Naive B cell (primary cell): ENCODE measurements at places on chromosomes 11 and 22. TPM values are rescaled to one million over a fixed set of nuclear protein-coding genes. Genes with fewer than 3 reads are reported as not detected.
A peak's percentile ranks its signal among the peaks of the same experiment; 100 is the strongest.

Gene AMOTL1
- polyA plus RNA-seq, result 0.07 TPM

DNA sequence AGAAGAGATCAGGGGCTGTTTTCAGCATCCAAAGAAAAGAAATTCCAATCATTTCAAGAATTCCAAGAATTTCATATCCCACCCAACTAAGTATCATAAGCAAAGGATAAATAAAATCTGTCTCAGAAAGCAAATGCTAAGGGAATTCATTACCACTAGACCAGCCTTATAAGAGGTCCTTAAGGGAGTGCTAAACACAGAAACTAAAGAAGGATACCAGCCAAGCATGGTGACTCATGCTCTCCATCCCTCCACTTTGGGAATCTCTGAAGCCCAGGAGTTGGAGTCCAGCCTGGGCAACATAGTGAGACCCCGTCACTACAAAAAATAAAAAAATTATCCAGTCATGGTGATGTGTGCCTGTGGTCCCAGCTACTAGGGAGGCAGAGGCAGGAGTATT lies 17.8 kb downstream of the FADD start:
- no peak for DNase-seq

GRCh38 chr11:83438438-83438837 lies 152.3 kb upstream of the CCDC90B start:
- no peak for DNase-seq

Gene PLA2G3
- not detected for polyA plus RNA-seq

DNA sequence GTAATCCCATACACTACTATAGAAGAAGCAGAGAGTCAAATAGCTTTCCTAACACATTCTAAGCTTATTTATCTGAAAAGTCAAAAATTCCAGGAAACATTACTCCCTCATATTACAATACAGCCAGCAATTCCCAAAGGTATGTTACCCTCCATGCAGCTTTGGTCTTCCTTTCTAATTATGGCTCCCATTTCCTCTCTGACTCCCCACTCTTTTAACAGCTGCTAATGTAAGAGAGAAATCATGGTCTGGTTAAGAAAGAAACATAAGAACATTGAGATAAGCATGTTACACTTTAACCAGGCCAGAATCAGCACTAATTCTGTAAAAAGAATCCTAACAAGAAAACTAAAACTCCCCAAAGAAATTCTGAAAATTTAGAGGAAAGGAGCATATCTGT lies 6.8 kb downstream of the PPP2R1B start:
- no peak for DNase-seq

Gene PHF21A
- 10.9 TPM for polyA plus RNA-seq

DNA sequence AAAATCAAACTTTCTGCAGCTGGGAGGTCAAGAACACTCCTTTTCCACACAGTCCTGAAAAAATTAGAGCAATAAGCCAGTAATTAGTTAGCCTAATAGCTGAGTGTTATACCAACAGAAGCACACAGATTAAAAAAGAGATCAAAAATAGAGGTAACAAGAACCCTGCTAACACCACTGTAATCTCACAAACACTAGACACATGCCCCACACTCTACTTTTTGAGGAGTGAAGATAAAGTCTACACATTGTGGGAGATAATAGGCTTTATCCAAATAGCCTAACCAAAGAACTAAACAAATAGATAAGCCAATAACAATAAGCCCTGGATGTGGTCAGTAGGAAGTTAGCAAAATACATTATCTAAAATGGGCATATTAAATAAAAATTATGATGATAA lies 372.7 kb upstream of the ANO5 start:
- DNase-seq, result no peak

- DNase-seq, result no peak
Observed at GRCh38 chr11:2295971-2296912, 5.5 kb downstream of the C11orf21 start.

Gene SULT4A1
- not detected for polyA plus RNA-seq

DNA sequence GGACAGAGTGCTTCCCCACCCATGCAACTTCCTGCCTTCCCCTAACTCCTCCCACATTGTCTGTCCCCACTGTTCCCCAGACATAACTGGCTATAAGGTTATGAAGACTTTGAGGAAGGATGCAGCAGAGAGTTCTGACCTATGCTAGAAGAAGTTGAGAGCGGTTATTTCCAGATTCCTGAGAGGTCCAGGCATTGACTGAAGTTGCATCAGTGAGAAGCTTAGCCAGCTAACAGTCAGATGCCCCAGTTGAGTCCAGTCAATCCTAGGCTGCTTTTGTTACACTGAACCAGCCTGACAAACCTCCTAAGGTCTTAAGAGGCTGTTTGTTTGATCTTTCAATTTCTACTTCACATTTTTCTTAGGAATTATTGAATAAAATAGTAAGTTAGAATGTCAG lies 937.9 kb upstream of the CCDC90B start:
- DNase-seq, result no peak

- DNase-seq, result no peak
Observed at GRCh38 chr11:79579063-79579462, 138.2 kb upstream of the TENM4 start.

Gene RASSF10
- not detected for polyA plus RNA-seq

Gene OR2AG1
- not detected for polyA plus RNA-seq

GRCh38 chr11:133362916-133363315 lies 169.4 kb downstream of the OPCML start:
- DNase-seq, result no peak

DNA sequence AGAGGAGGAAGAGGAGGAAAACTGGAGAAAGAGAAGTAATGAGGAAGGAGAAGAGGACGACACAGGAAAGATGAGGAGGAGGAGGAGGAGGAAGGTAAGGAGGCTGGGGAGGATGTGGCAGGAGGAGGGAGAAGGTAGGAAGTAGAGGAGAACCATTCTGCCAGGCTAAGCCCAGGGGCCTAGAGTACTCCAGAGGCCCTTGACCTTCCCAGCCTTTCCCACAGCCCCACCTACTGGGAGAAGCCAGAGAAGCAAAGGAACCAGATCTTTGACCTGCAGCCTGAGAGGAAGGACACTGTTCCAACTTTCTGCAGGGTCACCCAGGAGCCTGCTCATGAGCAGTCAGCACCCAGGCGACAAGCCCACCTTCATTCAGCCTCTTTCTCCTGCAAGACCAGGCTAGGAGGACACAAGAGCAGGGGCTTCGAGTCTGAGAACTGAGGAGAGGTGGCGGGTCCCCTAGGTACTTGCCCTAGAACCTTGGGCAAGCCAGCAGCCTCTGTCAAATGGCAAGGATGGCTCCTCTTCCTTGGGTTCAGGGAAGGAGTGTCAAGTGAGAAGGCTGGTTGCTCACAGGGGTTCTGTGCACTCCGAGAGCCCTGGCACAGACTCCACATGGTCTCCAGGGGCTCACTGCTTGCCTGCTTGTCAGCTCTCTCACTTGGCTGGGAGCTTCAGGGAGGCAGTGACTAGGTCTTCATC lies 27.9 kb upstream of the OAF start:
- DNase-seq, result no peak

GRCh38 chr11:29310725-29311342 lies 706.0 kb downstream of the KCNA4 start:
- no peak for DNase-seq

Gene MYRF
- polyA plus RNA-seq, result not detected

Gene KRTAP5-2
- polyA plus RNA-seq, result not detected

Gene MMP27
- polyA plus RNA-seq, result not detected

Gene GDPD4
- polyA plus RNA-seq, result not detected

Gene RIBC2
- polyA plus RNA-seq, result not detected

DNA sequence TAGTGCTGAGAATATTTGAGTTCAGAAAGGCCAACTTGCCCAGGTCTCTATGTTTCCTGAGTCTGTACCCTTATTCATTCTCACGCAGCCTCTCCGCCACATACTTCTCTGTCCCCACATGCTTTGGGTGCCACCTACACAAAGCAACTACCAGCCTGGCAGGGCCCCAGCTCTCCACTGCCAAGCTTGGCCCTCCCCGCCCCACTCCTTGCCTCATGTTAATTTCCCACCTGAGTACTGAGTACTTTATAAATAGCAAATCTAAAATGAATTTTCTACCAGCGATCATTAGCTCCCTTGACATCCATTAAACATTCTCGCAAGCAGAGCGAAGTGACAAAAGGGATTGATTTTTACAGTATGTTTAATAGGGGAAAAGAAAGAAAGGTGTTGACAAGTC lies 20.8 kb downstream of the NTM start:
- DNase-seq, result no peak

GRCh38 chr11:124887667-124888013 lies 10.0 kb downstream of the ROBO4 start:
- DNase-seq, result no peak

Gene PGGHG
- 4.2 TPM for polyA plus RNA-seq

GRCh38 chr22:35292786-35293185 lies 6.9 kb upstream of the TOM1 start:
- no peak for DNase-seq

Gene GLB1L2
- polyA plus RNA-seq, result not detected

Gene DNAJC4
- polyA plus RNA-seq, result 52.5 TPM

DNA sequence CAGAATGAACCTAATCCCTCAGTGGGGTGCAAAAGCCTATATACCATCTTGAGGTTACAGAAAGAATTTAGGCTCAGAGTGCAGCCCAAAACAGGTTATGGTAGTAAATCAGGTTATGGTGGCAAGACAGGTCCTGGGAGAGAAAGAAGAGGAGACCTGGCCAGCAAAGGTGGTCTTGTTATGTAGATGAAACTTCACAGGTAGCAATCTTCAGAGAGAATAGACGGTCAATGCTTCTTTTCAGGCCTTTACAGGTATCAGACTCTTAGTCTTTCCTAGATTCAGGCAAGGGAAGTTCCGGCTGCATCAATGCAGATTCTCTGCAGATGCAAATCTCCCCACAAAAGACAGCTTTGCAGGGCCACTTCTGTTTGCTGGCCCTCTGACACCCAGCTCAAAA lies 45.8 kb upstream of the SORL1 start:
- DNase-seq, result no peak

Gene MPZL2
- polyA plus RNA-seq, result not detected

Gene PIWIL4
- 0.82 TPM for polyA plus RNA-seq

DNA sequence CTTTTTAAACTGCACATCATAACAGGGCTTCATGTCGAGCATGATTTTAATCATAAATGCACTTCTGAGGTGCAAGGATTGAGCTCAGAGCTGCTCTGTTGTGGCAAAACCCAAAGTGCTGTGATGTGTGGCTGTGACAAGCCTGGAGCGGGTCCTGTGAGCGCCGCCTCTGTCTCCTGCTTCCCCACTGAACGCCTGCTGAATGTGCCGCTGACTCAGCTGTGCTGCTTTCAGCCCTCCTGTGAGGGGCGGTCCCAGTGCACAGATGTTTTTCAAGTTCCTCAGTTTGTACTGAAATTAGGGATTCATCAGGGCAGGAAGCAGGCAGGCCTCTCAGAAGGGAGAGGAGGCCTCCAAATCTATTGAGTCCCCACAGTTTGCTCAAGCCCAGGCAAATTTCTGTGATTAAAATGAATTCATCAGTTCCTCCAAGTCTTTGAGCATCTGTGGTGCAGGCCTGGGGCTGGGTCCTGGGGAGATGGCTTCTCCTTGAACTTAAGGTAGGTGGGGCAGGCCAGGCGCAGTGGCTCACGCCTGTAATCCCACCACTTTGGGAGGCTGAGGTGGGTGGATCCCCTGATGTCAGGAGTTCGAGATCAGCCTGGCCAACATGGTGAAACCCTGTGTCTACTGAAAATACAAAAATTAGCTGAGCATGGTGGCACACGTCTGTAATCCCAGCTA lies 3.0 kb upstream of the GTSE1 start:
- DNase-seq, result no peak

DNA sequence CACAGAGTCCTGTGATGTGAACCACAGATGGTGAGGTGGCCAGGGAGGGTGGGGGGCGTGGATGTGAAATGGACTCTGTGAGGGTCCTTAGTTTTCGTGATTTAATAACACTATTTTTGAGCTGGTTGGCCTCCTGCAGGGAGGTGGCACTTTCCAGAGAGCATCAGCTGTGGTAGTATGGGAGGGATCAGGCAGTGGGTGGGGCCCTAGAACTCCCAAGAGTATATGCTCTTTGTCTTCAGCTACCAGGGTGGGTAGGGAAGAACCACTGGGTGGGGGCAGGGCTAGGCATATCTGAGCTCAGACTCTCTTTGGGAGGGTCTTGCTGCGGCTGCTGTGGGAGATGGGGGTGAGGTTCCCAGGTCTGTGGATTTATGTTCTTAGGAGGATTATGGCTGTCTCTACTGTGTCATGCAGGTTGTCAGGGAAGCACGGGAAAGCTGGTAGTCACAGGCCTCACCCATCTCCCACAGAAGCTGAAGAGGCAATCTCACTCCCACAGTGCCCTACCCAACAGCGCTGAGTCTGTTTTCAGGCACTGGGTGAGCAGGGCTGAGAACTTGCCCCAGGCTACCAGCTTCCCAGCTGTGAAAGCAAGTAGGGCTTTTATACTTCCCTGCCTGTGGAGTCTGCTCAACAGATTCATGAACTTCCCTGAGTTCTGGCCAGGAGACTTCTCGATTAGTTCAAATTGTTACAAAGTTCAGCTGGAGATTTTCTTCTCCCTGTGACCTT lies 47.9 kb upstream of the SNX19 start:
- DNase-seq, result no peak

Gene BTG4
- polyA plus RNA-seq, result not detected

DNA sequence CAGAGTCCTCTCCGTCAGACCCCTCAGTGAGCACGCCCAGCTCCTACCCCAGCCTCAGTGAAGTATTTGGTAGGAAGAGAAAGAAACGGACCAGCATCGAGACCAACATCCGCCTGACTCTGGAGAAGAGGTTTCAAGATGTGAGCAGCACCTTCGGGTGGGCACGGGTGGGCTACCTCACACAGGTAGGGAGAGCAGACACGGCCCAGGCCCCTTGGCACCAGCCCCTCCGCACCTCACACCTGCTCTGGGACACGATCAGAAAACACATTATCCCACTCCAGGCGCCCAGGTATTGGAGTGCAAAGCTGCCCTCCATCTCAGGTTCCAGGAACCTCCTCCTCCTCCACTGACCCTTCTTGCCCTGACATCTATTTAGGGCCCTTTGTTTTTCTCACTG lies 17.6 kb upstream of the TLCD5 start:
- DNase-seq, result no peak

DNA sequence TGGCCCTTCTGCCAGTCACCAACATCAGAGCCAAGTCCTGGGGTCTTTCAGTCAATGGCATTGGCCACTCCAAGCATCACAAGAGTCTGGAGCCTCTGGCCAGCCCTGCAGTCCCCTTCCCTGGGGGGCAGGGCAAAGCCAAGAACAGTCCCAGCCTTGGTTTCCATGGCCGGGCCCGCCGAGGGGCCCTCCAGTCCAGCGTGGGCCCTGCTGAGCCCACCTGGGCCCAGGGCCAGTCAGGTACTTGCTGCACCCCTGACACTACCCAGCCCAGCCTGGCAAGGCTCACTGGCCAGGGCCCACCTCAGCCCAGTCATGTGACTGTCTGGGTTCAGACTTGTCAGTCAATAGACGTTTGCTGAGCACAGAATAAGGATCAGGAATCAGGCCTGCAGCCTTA lies 10.8 kb downstream of the TMEM258 start:
- no peak for DNase-seq

- peak; percentile 47 for DNase-seq
Observed at GRCh38 chr11:10460611-10461275, 5.7 kb downstream of the AMPD3 start.
